ENCODE measurements at places on chromosomes 7 and 10. TPM values are rescaled to one million over a fixed set of nuclear protein-coding genes. Genes with fewer than 3 reads are reported as not detected.

Gene SH2D4B
- total RNA-seq, result not detected

GRCh38 chr7:96800824-96801223 lies 91.2 kb upstream of the SEM1 start:
- no peak for DNase-seq

Gene PRF1
- total RNA-seq, result not detected

DNA sequence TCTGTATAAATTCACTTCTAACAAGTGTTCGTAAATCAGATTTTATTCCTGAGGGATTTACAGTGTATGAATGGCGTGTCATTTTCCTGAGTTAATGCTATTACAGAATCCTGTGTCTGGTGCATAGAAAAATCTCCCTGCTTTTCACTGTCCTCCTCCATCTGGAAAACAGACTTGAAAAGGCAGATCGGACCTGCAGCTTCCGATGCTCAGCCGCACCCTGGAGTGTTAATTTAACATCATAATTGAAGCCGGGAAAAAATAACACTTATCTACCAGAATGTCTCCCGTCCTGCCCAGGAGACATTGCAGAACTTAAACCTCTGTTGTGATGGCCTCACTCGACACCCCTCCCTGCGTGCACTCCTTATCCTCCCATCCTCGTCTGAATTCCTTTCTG lies 442.1 kb upstream of the FOXK1 start:
- peak; percentile 44 for DNase-seq

Gene HOGA1
- total RNA-seq, result not detected

- DNase-seq, result no peak
Observed at GRCh38 chr7:21346297-21346696, 81.6 kb upstream of the SP4 start.

GRCh38 chr10:10489076-10489475 lies 528.6 kb upstream of the CELF2 start:
- DNase-seq, result no peak

Gene ADGRA1
- 0.66 TPM for total RNA-seq

Gene AOAH
- not detected for total RNA-seq

GRCh38 chr10:105025092-105025491 lies 384.0 kb downstream of the SORCS3 start:
- peak; percentile 5 for DNase-seq

Gene FXYD4
- not detected for total RNA-seq

Measured in GM23338 (cell line).